CD14-positive monocyte (primary cell): ENCODE measurements at places on chromosomes 16 and 17. TPM values are rescaled to one million over a fixed set of nuclear protein-coding genes. Genes with fewer than 3 reads are reported as not detected.

Gene KRT20
- polyA plus RNA-seq: not detected

Gene ZCCHC14
- polyA plus RNA-seq: 0.11 TPM

Gene CRLF3
- 92.8 TPM for polyA plus RNA-seq

Gene SLC13A2
- polyA plus RNA-seq: not detected

Gene OTOP2
- not detected for polyA plus RNA-seq

DNA sequence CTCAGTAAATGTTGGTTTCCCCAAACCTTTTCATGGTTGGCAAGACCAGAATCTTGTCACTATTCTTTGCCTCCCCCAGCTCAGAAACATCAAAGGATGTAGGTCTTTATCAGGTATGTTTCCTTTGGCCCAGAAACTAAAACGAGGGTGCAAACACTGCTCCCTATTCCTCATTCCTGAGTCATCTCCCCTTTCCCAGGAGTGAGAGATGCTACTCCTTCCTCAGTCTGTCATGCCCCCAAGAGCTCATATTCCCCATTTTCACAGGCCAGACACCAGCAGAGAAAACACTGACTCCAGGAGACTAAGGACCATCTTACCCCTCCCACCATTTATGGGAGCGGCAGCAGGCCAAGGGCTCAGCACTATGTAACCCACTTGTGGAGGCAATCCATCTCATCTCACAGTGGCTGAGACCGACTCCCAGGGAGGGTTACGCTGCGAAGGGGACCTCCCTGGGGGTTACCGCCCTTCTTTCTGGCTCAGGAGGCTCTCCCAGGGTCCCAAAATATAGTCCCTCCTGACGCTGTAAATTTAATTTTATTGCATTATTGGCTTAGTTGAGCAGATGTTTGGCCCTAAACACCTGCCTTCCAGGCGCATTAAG is 1.5 kb downstream of the GEMIN4 start:
- DNase-seq: no peak
- no peak overlapping the region for H3K27ac ChIP-seq
- no peak overlapping the region for H3K4me3 ChIP-seq

DNA sequence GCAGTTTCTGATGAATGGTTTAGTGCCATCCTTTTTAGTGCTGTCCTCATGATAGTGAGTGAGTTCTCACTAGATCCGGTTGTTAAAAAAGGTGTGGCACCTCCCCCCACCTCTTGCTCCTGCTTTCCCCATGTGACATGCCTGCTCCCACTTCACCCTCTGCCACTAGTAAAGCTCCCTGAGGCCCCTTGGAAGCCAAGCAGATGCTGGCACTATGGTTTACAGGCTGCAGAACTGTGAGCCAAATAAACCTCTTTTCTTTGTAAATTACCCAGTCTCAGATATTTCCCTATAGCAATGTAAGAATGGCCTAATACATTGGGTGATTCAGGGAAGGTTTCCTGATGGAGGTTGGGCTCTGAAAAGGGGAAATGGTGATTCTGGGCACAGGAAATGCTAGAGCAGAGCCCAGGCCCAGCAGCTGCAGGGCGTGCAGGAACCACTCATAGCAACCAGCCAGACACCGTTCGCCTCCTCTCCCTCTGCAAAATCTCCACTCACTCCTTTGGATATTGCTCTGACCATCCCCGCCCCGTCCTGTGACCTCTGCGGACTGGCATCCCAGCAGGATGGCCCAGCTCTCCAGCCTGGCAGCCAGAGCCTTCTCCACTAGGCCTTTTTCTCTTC is 2.6 kb upstream of the ADORA2B start:
- H3K27me3 ChIP-seq: peaks cover 5% of the 10 kb centered on the region
- peak overlapping the region; percentile 86 for H3K27ac ChIP-seq
- H3K4me1 ChIP-seq: peaks cover 57% of the 10 kb centered on the region
- no peak overlapping the region for H3K4me3 ChIP-seq
- peak; percentile 92 for DNase-seq

DNA sequence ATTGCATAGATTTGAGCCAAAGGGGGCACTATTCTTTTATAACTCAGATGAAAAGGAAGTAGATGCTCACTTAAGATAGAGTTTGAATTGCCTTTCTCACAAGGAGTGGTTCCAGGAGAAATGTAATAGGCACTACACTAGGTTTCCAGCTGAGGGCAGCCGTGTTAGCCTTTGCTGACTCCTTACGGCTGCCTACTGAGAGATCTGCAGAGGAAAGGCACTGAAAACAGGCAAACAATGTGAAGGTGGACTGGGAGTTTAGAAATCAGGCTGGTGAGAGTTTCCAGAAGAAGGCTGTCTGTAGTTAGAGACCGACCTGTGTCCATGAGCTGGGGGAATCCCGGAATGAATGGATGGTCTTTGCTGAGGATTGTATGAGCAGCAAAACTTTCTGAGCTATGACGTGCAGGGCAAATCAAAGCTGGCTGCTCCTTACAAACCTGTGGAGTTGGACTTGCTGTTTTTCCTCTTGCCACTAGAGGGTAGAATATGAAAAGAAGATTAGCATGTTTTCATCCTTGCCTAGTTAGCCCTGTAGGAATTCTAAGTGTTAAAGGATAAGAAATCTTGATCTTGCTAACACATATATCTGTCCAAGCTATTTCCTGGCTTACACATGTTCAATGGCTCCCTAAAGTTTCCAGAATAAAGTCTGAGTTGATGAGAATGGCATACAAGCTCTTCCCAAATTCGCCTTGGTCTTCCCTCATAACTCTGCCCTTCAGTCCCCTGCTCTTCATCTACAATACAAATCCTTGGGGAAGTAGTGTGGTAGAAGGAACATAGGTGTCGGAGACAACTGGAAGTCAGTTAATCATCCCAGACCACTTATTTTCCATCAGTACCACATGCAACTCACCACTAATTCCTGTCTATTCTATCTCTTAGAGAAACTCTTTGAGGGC is 20.1 kb upstream of the TAOK1 start:
- peak overlapping the region; percentile 53 for H3K4me3 ChIP-seq
- no peaks in the 10 kb centered on the region for H3K27me3 ChIP-seq
- no peaks in the 10 kb centered on the region for H3K36me3 ChIP-seq
- peak; percentile 64 for DNase-seq

DNA sequence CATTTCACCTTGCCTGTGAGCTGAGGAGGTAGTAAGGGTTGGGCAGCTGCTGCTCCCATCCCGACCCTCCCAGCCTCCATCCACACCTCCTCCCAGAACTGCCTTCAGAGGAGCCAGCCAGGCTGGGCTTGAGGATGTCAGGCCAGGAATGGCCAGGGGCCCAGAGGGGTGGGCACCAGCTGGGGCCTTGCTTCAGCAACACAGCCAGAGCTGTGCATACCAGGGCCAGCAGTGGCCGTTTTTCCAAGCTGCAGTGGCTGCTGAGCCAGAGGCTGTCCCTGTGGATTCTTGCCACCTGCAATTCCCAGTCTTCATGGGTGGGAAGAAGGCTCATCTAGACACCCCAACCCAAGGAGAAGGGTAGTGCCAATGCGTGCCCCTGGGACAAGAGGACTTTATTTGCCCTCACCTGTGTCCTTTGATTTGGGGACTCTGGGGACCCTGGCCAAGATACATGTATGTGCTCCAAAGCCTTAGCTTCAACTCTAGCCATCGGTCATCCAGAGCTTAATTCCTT is 153.4 kb upstream of the SDK2 start:
- no peaks in the 10 kb centered on the region for H3K4me1 ChIP-seq
- H3K4me3 ChIP-seq: no peak overlapping the region
- H3K27ac ChIP-seq: no peak overlapping the region
- no peaks in the 10 kb centered on the region for H3K27me3 ChIP-seq
- no peaks in the 10 kb centered on the region for H3K36me3 ChIP-seq

- no peaks in the 10 kb centered on the region for H3K4me1 ChIP-seq
- no peak overlapping the region for H3K4me3 ChIP-seq
- DNase-seq: no peak
- H3K27ac ChIP-seq: no peak overlapping the region
- no peaks in the 10 kb centered on the region for H3K27me3 ChIP-seq
Observed at GRCh38 chr16:25823891-25824290, 132.1 kb downstream of the HS3ST4 start.

- H3K4me3 ChIP-seq: peak within 1 kb of the TSS; percentile 31
- H3K27me3 ChIP-seq: peaks cover 75% of the 10 kb centered on the region
- no peaks in the 10 kb centered on the region for H3K36me3 ChIP-seq
- peaks cover 11% of the 10 kb centered on the region for H3K4me1 ChIP-seq
- no peak within 1 kb of the TSS for H3K27ac ChIP-seq
- DNase-seq: peak; percentile 30
Observed at GRCh38 chr17:76240461-76241203, at the start of gene RNF157. RNF157 (minus strand) TSS chr17:76240493; CDS start chr17:76240240, 253 bp downstream.

DNA sequence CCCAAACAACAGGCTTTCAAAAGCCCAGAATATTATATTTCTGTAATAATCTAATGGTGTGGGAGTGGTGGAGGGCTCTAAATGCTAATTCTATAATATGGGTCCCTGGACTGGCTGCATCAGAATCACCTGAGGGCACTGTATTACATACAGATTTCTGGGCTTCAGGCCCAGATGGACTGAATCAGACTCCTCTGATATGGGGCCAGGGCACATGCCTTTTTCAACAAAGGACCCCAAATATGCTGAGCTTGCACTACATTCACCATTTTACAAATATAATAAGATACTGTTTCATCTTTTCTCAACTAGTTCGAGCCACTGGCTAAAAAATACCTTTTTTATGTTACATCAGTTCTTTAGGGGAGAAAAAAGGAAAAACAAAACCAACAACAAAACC is 309.7 kb downstream of the MAP2K6 start:
- no peaks in the 10 kb centered on the region for H3K36me3 ChIP-seq
- no peak for DNase-seq
- no peak overlapping the region for H3K27ac ChIP-seq
- H3K27me3 ChIP-seq: no peaks in the 10 kb centered on the region

DNA sequence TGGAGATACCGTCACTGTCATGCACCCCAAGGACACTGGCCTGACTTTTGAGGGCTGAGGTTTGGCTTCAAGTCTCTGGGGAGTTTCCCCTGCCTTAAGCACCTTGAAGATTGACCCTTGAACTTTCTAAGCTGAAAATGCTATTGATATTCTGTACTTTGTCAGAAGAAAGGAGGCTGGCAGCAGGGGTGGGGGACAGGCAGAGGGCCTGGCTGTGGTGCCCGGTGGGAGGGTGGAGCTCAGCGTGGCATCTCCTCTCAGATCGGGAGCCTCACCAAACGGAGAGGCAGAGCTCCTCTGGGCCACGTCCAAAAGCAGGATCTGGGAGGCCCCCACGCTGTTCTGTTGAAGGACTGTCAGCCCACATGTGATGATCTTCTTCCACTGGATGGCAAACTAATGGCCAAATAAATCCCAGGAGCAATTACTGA is 305.2 kb upstream of the IRX3 start:
- H3K27ac ChIP-seq: no peak overlapping the region
- no peak overlapping the region for H3K4me3 ChIP-seq
- H3K27me3 ChIP-seq: peaks cover 6% of the 10 kb centered on the region
- no peaks in the 10 kb centered on the region for H3K36me3 ChIP-seq
- no peaks in the 10 kb centered on the region for H3K4me1 ChIP-seq
- DNase-seq: no peak

DNA sequence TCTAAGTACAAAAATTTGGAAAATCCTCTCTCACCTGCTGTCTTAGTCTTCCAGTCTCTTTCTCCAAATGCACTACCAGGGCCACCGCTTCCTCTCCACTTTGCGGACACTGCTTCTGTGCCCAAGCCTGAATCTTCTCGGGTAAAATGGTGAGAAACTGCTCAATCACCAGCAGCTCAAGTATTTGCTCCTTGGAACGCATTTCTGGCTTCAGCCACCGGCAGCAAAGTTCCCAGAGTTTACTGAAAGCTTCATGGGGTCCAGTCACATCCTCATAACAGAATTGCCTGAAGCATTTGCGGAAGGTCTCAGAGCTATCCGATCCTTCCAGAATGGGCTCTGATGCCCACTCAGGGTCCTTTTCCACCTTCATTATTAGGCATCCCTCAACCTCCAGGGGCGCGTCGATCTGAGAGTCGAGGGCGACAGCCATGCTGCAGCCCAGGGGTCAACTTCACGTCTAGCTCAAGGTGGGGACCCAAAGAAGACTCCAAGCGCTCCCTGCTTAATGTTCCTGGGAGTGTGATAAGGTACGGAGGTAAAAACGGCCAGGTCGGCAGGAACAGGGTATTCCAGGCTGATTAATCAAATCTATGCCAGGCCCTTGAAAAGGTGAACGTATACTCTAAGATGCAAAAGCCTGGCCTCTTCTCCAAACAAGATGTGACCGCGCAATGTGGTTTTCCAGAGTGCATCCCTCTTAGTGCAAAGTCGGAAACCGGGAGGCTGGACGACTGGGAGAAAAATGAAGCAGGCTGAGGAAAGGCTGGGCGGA is 763 bp downstream of the ZKSCAN2 start:
- peaks cover 21% of the 10 kb centered on the region for H3K36me3 ChIP-seq
- DNase-seq: no peak
- peaks cover 29% of the 10 kb centered on the region for H3K4me1 ChIP-seq
- H3K27ac ChIP-seq: no peak overlapping the region

DNA sequence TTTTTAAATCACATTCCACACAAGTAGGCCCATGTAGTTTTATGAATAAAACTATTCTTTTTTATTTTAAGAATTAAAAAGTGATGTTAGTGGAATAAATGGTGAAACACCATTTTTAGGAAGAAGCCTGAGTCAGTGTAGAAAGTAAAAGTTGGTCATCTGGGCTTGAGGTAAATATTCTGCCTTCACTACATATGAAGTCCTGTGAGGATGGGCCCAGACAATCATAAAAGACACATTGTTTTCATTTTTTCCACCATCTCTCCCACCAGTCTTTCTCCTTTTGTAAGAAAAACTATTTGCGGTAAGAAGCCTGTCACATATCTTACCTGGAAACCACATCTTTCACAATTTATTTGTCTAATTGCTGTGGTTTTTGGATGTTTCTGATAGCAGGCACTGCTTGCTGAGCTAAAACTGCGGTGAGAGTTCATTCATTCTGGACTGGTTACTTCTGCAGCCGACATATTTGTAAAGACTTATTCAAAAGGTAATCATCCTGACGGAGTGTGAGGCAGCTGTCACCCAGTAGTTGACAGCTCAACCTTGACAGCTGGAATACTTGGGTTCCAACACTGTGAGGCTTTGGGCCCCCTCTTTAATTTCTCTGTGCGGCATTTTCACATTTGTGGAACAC is 10.6 kb upstream of the RFFL start:
- H3K27me3 ChIP-seq: no peaks in the 10 kb centered on the region
- no peak for DNase-seq
- H3K4me3 ChIP-seq: no peak overlapping the region

DNA sequence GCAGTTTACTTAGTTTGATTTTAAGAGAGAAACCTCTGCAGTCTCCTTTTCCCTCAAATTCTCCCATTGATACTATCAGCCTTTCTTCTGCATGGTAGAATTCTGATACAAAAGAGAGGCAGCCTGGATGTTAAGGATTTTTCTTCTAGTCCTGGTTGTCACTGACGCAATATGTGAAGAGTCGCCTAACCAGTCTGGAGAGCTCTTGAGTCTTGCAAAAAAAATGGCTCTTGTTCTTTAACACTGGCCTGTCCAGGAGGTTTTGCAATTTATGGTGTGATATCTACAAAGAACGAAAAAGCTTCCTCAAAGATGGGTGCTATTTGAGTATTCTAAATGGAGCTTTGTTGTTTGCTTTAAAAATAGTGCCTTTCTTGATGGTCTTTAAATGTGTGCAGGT is 28.9 kb downstream of the COX10 start:
- H3K4me3 ChIP-seq: no peak overlapping the region
- H3K4me1 ChIP-seq: no peaks in the 10 kb centered on the region
- no peak overlapping the region for H3K27ac ChIP-seq

GRCh38 chr17:30805944-30806456 is 18.5 kb downstream of the CRLF3 start:
- H3K27ac ChIP-seq: peak overlapping the region; percentile 46
- peak; percentile 18 for DNase-seq
- no peaks in the 10 kb centered on the region for H3K27me3 ChIP-seq

- no peaks in the 10 kb centered on the region for H3K36me3 ChIP-seq
- no peak overlapping the region for H3K27ac ChIP-seq
- peaks cover 17% of the 10 kb centered on the region for H3K27me3 ChIP-seq
- H3K4me3 ChIP-seq: no peak overlapping the region
- DNase-seq: no peak
- H3K4me1 ChIP-seq: peaks cover 62% of the 10 kb centered on the region
Observed at GRCh38 chr17:7646457-7646856, 4.3 kb upstream of the ATP1B2 start.
